Panc1 (cell line): ENCODE measurements at places on chromosomes 5 and 9. TPM values are rescaled to one million over a fixed set of nuclear protein-coding genes. Genes with fewer than 3 reads are reported as not detected.

Gene TSC1
- total RNA-seq = 27.4 TPM

Gene ANKRD18A
- total RNA-seq = 9.6 TPM

Gene PTGES2
- 76.8 TPM for total RNA-seq

Gene TPM2
- 544 TPM for total RNA-seq

Gene CDX1
- not detected for total RNA-seq

Gene GABRP
- not detected for total RNA-seq

Gene PALM2AKAP2
- total RNA-seq = 0.44 TPM

Gene PKD2L2
- total RNA-seq = not detected

Gene LCNL1
- 0.82 TPM for total RNA-seq

Gene SLC45A2
- total RNA-seq = not detected

Gene FBXL7
- total RNA-seq = not detected

Gene TTC1
- total RNA-seq = 67.6 TPM

Gene PCDHA5
- 0.10 TPM for total RNA-seq

Gene SH3TC2
- 0.33 TPM for total RNA-seq

Gene PHF24
- 0.08 TPM for total RNA-seq

Gene DBN1
- total RNA-seq = 195 TPM

Gene PAEP
- total RNA-seq = not detected

Gene C5orf34
- total RNA-seq = 6.3 TPM

Gene FBP2
- not detected for total RNA-seq

Gene WNT8A
- total RNA-seq = not detected

Gene ENTPD2
- 2.8 TPM for total RNA-seq

Gene TMCO6
- total RNA-seq = 18.9 TPM

Gene IFNK
- not detected for total RNA-seq
